ENCODE measurements at places on chromosomes 3 and 15.

DNA sequence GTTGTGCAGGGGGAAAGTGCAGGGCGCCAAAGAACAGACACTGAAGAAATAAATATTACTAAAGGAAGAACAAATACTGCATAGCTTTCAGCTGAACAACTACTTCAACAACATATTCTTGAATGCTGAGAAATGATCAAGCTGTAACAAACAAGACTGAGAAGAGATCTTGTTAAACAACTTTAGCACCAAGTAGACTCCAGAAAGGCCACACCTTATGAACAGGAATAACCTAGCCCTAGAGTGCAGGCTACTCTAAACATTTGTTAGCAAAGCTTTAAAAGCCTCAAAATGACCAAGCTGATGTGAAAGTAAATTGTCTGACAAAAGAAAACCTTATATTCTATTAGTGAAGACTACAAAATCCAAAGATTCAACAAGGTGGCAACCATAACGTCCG lies 83.2 kb downstream of the POLQ start:
- no peak for DNase-seq

DNA sequence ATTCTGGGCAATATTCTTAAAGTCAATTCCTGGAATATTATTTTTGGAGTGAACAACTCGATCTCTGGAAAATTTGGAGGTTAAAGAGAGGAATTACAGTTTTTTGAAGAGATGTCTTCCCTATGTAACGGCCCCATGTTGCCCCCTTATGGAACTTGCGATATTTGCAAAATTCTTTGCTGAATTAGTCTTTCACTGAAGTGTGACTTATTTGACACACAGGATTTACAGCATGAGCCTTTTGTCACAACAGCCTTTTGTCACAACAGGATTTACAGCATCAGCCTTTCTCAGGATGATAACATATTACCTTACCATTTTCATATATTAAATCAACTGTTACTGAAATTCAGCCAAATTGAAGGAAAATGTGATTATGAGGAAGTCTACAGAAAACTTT lies 37.8 kb upstream of the SPTSSB start:
- no peak for DNase-seq

GRCh38 chr15:31344823-31345605 lies 18.4 kb downstream of the KLF13 start:
- no peak for DNase-seq

- no peak for DNase-seq
Observed at GRCh38 chr3:85652360-85652759, 693.6 kb downstream of the CADM2 start.

GRCh38 chr3:79236496-79236895 lies 531.3 kb downstream of the ROBO1 start:
- DNase-seq = no peak

DNA sequence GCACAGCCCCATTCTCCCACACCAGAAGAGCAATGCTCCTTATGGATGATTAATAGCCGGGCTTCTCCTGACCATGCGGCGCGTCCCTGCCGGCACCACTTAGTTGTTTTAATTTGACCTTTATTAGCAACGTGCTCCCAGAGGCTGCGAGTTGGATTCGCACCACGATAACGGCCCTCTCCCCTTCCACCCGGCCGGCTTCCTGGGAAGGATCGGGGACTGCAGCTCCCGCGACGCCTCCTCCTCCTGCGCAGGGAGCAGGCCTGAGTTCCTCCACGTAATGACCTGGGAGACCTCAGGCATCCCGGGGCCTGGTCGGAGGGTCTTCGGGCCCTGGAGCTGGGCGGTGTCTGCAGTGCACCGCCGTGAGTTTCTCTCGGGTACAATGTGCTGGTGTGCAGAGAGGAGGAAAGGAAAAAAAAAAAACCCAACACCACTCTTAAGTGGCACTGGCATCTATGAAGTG lies 243.3 kb upstream of the TOPAZ1 start:
- DNase-seq = no peak

GRCh38 chr15:100030586-100031229 lies 297.5 kb upstream of the LYSMD4 start:
- no peak for DNase-seq

DNA sequence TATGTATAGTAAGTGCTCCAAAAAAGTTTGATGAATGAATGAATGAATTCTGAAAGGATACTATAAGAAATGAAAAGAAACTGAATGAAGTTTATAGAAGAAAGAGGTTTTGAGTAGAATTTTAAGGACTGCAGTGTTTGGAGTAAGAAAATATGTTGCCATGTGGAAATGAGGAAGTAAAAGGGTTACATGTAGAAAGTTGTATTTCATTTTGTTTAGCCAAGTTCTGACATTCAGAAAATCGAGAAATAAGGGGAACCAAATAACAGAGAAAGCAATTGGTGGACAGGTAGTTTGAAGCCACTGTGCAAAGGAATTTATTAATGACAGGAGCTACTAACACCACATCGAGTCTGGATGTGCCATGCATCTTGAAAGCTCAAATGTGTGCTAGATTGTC lies 200.7 kb downstream of the SATB1 start:
- DNase-seq = no peak

- DNase-seq = no peak
Observed at GRCh38 chr3:184674626-184675025, 37.2 kb downstream of the MAGEF1 start.

- no peak for DNase-seq
Observed at GRCh38 chr15:40368719-40369473, 10.9 kb downstream of the DISP2 start.

GRCh38 chr3:23865595-23866396 lies 51.0 kb downstream of the NKIRAS1 start:
- no peak for DNase-seq

DNA sequence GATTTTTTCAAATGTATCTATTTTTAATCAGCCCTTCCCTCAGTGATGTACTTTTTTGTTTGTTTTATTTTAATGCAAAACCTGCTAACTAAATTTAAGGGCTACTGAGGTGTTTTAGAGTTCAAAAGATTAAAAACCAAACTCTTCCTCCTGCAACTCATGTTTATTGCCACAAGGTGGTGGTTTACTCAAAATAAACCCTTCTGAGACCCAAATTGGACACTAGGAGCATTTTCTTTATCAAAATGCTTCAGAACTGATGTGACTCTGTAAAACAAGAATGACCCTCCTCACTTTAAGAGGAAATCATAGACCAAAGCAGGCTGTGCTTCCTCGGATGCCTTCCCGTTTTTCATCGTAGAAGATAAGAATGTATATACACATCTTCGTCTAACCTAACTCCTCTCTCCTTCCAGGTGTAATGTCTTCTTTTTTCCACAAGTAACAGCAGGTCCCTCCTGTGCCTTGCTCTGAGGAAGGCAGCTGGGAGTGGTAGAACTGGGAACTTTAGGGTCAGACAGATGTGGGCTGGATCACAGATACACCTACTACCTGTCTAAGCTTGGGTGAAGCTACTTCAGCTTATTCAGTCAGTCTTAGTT lies 2.9 kb upstream of the NME9 start:
- no peak for DNase-seq

DNA sequence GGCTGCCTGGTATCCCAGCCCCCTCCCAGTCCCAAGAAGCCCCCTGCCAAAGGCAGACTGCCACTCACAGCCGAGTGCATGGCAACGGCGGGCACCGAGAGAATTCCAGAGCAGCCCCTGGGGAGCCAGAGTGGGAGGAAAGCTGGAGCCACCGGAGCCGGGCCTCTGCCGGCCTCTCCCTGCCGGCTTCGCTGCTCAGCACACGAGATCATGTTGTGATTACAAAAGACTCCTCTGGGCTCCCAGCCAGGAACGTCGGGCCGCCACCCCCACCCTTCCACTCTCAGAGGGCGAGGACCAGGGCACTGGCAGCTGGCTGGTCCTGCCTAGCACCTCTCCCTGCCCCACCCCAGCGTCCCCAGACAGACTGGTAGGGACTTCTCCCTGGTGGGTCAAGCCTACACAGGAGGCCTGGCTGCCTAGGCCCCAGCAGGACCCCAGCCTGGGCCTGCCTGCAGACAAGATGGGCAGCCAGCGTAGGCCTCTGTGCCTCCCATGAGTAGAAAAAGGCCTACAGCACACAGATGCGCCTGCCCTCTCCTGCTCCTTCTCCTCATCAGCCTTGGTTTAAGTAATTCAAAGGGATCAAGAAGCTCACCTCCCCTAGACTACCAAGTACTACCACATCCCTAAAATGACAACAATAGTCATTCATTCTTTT lies at the start of gene CCDC9B:
CCDC9B (minus strand) TSS at position 200 of the 661 bp plus-strand sequence; CDS start at position 80, 120 bp downstream.
- DNase-seq = no peak

GRCh38 chr15:100114571-100114970 lies 227.2 kb downstream of the ADAMTS17 start:
- DNase-seq = no peak

Measured in stimulated activated CD4-positive, alpha-beta T cell treated with anti-CD3 and anti-CD28 coated beads, Interleukin-1b, Interleukin-23, amount 100 ng/mL, for 1 hour (primary cell).